Activated T-cell treated with anti-CD3 and anti-CD28 coated beads for 1 hour (primary cell): ENCODE measurements at places on chromosomes 7 and 10.

DNA sequence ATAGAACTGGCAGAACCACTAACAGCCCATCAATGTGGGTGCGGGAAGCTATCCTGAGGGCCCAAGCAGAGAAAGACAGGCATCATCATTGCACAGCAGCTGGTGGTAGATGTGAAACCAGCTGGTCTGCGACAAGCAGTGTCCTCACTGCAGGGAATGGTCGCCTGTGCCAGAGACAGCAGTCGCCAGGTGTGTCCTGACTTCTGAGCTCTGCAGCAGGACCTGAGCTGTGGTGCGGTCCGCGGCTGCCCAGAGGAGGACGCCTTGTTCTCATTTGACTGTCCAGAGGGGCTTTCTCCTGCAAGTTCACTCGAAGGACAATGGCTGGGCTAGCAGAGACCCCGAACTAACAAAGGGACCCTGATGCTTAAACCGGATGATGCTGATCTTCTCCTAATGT lies 97.4 kb downstream of the LRRC18 start:
- DNase-seq = no peak

DNA sequence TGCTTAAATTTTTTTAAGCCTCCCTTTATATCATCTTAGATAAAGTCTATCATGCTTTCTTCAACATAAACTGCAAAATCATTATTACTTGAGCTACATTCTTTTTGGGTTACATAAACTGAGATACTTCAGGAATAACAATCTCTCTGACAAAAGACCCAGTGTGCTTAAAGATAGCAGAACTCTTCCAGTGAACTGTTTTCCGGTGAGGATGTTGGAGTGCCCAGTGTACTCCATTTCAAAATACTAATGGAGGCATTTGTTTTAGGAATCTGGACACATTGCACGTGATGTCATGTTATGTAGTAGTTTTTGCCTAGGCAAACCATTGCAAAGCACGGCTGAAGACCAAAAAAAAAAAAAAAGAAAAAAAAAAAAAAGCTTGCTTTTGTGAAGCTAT lies 388.2 kb upstream of the CELF2 start:
- DNase-seq = no peak

DNA sequence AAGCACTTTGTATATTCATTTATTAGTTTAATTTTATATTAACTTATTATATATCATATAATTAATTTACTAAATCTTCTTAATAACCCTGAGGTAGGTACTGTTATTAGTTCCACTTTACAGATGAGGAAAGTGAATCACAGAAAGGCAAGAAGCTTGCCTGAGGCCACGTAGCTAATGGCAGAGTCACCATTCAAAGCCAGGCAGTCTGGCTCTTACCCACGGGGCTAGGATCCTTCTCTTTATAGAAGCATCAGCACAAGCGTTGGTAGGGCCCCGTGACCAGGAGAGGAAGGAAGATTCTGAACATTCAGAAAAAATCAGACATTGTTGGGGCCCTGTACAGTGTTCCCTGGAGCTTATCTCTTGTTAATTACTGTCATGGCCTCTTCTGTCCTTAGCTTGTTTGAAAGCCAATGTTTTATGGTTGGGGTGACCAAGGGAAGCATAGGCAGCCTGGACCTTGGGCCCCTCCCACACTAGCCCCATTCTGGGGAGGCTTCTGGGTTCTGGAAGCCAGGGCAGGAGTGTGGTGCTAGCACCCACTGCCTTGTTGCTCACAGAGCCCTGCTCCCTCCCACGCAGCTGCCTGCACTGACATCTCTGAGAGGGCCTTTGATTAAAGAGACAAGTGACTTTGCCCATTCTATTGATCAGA lies 31.1 kb upstream of the SLF2 start:
- no peak for DNase-seq

GRCh38 chr7:43479042-43479441 lies 103.9 kb upstream of the STK17A start:
- DNase-seq = no peak

DNA sequence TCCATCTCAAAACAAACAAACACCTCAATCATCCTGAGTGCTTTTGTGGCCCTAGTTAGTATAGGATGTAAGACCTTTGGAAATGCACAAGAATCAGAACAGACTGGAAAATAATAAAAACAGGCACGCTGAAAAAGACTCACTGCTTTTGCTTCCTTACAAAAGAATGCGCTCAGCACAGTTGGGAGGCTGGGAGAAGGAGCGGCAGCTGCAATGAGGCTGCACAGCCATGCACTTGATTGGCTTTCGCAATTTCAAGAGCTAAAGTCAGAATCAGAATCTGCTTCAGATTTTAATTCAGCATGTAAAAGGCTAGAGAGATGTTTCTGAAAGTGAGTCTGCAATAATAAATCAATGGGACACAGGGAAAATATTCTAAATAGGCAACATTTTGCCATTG lies 97.2 kb downstream of the FRMD4A start:
- no peak for DNase-seq

DNA sequence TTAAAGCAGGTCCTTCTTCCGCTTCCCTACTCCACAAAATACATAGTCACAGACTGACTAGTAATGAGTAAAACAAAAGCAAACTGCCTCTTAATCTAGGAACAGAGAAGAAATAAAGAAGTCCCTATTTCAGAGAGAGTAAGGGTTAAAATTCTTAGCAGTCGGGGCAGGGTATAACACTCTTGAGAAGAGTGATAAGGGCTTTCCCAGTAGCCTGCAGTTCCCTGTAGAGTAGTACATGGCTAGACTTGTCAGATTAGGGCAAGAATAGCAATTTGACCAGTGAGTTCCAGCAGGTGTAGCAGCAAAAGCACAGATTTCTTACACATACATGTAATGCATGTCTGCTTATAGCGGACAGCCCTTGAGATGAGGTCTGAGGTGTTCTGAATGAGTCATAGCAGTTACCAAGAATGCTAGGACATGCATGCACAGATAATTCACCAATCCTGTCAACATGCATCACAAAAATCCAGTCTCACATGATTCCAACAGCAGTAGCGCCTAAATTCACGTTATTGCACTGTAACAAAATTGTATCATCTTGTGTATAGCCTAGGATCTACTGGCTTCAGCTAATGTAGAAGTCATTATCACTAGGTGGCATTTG lies 40.7 kb downstream of the BTRC start:
- DNase-seq = no peak

- DNase-seq = no peak
Observed at GRCh38 chr10:5570007-5570655, 45.4 kb downstream of the CALML3 start.

DNA sequence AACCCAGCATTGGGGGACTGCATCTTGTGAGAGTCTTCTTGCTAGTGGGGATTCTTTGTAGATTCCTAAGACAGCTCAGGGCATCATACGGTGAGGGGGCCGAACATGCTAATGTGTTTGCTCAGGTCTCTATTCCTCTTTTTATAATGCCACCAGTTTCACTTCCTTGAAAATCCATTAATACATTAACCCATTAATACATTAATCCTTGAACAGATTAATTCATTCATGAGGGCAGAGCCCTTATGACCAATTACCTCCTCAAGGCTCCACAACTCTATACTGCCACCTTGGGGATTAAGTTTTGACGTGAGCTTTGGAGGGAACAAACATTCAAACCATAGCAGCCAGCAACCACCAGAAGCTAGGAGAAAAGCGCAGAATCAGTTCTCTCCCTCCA lies 67.2 kb upstream of the POT1 start:
- DNase-seq = no peak

- DNase-seq = no peak
Observed at GRCh38 chr7:137354961-137355360, 11.4 kb upstream of the PTN start.

DNA sequence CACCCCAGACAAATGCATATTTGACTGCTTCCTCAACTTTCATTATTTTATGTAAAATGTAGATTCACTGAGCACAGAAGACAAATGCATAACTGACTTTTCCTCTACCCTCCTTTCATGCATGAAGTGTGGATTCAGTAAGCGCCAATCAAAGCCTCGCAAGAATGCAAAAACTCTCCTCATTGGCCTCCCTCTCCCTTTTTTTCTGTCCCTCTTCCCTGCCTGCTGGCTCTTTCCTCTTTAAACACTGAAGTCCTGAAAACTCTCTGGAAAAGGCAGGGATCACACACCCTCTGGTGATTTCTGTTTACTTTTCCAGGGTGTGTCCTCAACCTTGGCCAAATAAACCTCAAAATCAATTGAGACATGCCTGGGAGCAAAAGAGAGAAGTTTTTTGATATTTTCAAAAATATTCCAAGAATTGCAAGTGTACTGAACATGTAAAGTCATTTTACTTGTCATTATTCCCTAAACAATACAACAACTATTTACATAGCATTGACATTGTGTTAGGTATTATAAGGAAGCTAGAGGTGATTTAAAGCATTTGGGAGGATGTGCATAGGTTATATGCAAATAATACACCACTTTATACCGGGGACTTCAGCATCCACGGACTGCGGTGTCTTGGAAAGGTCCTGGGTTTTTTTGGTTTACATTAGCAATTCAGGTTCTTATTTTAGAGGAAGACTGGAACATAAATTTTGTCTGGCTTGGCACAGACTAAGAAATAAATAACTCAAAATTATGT lies 71.4 kb downstream of the SEC61G start:
- DNase-seq = no peak

- no peak for DNase-seq
Observed at GRCh38 chr10:36256948-36257356, 614.9 kb upstream of the FZD8 start.

- no peak for DNase-seq
Observed at GRCh38 chr7:140485500-140486265, 6.4 kb upstream of the MKRN1 start.

- no peak for DNase-seq
Observed at GRCh38 chr10:124340033-124340760, 78.5 kb downstream of the OAT start.

- no peak for DNase-seq
Observed at GRCh38 chr10:60934215-60935175, 9.5 kb downstream of the RHOBTB1 start.

DNA sequence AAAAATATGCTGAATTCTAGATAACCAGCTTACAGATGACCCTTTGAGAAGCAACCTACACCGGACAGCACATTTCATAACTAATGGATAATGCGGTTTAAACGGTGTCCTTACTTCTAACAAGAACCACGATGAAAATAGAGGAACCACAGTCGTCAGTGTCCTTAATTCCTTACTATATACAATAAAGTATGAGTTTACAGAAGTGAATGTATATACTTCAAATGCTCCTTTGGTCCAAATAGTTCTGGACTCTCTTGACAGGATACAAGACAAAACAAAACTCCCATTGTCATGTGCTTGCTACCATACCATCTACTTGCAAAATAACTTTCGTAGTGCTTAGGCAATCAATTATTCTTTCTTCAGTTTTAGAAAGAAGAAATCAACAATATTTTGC lies 2.4 kb downstream of the NAMPT start:
- DNase-seq = no peak

- DNase-seq = no peak
Observed at GRCh38 chr10:60387531-60387930, 2.1 kb downstream of the ANK3 start.

GRCh38 chr10:22437620-22438588 lies 92.6 kb downstream of the SPAG6 start:
- DNase-seq = peak; percentile 20

GRCh38 chr7:132785870-132786269 lies 209.6 kb upstream of the PLXNA4 start:
- no peak for DNase-seq

GRCh38 chr7:34133983-34134782 lies 228.8 kb downstream of the BMPER start:
- DNase-seq = no peak

GRCh38 chr7:20783125-20783699 lies 3.5 kb downstream of the SP8 start:
- no peak for DNase-seq

GRCh38 chr7:28028471-28028870 lies 152.1 kb downstream of the JAZF1 start:
- DNase-seq = no peak

DNA sequence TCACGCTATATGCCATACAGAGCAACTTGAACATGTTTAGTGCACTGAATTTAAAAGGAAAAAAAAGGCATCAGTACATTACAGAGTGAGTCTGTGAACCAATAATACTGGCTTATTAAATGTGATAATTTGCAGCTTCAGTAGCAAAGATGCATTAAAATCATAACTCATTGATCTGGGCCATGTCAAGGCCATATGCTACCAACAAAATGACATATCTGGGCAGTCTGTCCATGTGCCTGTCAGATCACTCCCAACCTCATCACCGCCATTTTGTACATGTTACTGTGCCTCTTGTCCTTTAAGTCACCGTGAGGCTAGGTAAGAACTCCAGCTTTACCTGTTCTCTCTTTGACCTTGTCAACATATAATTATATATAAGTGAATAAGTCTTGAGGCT lies 307.4 kb upstream of the LRGUK start:
- no peak for DNase-seq

DNA sequence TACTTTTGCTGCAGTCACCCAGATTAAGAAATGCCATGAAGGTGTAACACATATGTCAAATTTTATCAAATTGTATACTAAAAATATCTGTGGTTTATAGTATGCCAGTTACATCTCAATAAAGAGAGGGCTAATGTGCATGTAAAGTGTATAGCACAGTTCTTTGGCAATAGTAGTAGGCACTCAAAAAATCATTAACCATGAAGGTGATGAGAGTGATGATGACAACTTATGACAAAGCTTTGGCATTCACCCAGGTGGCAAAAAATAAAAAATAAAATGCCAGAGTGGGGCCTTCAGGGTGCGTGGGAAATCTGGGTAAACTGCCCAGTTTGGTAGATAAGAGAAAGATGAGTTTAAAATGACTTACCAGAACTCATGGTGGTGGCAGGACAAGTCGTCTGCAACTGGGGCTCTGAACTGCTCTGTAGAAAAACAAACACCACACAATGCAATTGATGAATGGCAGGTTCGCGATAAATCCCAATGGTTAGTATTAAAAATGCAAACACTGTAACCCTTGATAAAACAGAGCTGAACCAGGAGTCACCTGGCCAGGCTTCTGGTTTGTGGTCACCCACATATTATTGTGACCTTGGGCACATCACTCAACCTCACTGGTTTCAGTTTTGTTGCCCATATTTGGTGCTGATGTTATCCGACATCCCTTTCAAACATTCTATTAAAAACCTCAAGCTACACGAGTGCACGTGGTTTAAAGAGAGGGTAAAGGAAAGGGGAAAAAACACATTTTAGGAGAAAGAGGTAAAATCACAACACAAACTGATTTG lies 120.2 kb downstream of the SORBS1 start:
- no peak for DNase-seq

GRCh38 chr7:87474533-87475358 lies 734 bp downstream of the ABCB4 start:
- DNase-seq = no peak

- no peak for DNase-seq
Observed at GRCh38 chr10:114481055-114481454, 76.8 kb upstream of the AFAP1L2 start.

- DNase-seq = no peak
Observed at GRCh38 chr10:56349611-56350010, 11.4 kb downstream of the ZWINT start.
